Caki2 (cell line): ENCODE measurements at places on chromosomes 3 and 15. TPM values are rescaled to one million over a fixed set of nuclear protein-coding genes. Genes with fewer than 3 reads are reported as not detected.

EPHA3 gene
- total RNA-seq: not detected in 2 replicates

ZNF385D gene
- total RNA-seq: 2.1 and 53.4 TPM in 2 replicates

PHLDB2 gene
- 10.3 and 13.1 TPM in 2 replicates for total RNA-seq

UROC1 gene
- total RNA-seq: not detected in 2 replicates

HTR3E gene
- total RNA-seq: not detected in 2 replicates

DUOX2 gene
- not detected in 2 replicates for total RNA-seq

DGKG gene
- total RNA-seq: 15.0 and 16.4 TPM in 2 replicates

CHRNA7 gene
- 5.7 TPM in 1 of 2 replicates, not detected in the other for total RNA-seq

PIF1 gene
- total RNA-seq: 13.6 and 17.0 TPM in 2 replicates

ADGRG7 gene
- total RNA-seq: not detected in 2 replicates

TAGLN3 gene
- total RNA-seq: 1.2 and 1.9 TPM in 2 replicates

KIF23 gene
- total RNA-seq: 20.6 and 25.1 TPM in 2 replicates

FOXB1 gene
- not detected in 2 replicates for total RNA-seq

HLTF gene
- total RNA-seq: 9.4 and 18.3 TPM in 2 replicates

RAD51 gene
- total RNA-seq: 22.3 and 34.0 TPM in 2 replicates

PAK2 gene
- total RNA-seq: 24.1 and 25.0 TPM in 2 replicates

ATP13A5 gene
- total RNA-seq: not detected in 2 replicates

NR1I2 gene
- total RNA-seq: not detected in 2 replicates

AADACL2 gene
- total RNA-seq: not detected in 2 replicates

FBN1 gene
- 22.5 and 31.9 TPM in 2 replicates for total RNA-seq

LRRC58 gene
- 11.4 and 13.6 TPM in 2 replicates for total RNA-seq

PTPRG gene
- total RNA-seq: 7.4 and 9.4 TPM in 2 replicates

ITGA11 gene
- total RNA-seq: not detected in 2 replicates

TNK2 gene
- 10.7 and 21.2 TPM in 2 replicates for total RNA-seq

DNAJB11 gene
- 30.0 and 34.0 TPM in 2 replicates for total RNA-seq

CCDC14 gene
- 5.8 and 17.3 TPM in 2 replicates for total RNA-seq

ADAMTS9 gene
- 5.7 and 9.1 TPM in 2 replicates for total RNA-seq

HEMK1 gene
- 13.2 and 25.6 TPM in 2 replicates for total RNA-seq

SH3GL3 gene
- 0.57 TPM in 1 of 2 replicates, not detected in the other for total RNA-seq

OR5K2 gene
- total RNA-seq: not detected in 2 replicates

CADPS gene
- not detected in 2 replicates for total RNA-seq

DPPA4 gene
- total RNA-seq: not detected in 2 replicates

MME gene
- 0.12 and 0.88 TPM in 2 replicates for total RNA-seq

KNG1 gene
- total RNA-seq: not detected in 2 replicates

C3orf52 gene
- 8.8 and 9.0 TPM in 2 replicates for total RNA-seq

ZNF860 gene
- 3.5 and 6.3 TPM in 2 replicates for total RNA-seq

LARP6 gene
- total RNA-seq: 35.4 and 41.0 TPM in 2 replicates

TUBGCP4 gene
- total RNA-seq: 9.1 and 17.3 TPM in 2 replicates

RRP9 gene
- 28.9 and 34.6 TPM in 2 replicates for total RNA-seq

PLA2G4D gene
- total RNA-seq: not detected in 2 replicates

DNAH1 gene
- 1.0 and 2.7 TPM in 2 replicates for total RNA-seq

BHLHE40 gene
- total RNA-seq: 35.3 and 49.9 TPM in 2 replicates

XCR1 gene
- not detected in 2 replicates for total RNA-seq

SLC9C1 gene
- total RNA-seq: not detected in 2 replicates

GP9 gene
- not detected in 2 replicates for total RNA-seq

P2RY13 gene
- not detected in 2 replicates for total RNA-seq

EXD1 gene
- not detected in 2 replicates for total RNA-seq

GPR160 gene
- 66.6 and 105 TPM in 2 replicates for total RNA-seq

NGLY1 gene
- 25.2 and 38.8 TPM in 2 replicates for total RNA-seq

LRRIQ4 gene
- not detected in 2 replicates for total RNA-seq

CHST13 gene
- 1.6 TPM in 1 of 2 replicates, not detected in the other for total RNA-seq

TASOR gene
- 36.8 and 44.8 TPM in 2 replicates for total RNA-seq

TNFAIP8L3 gene
- total RNA-seq: 0.14 TPM in 1 of 2 replicates, not detected in the other

GOLGA8S gene
- 0.32 TPM in 1 of 2 replicates, not detected in the other for total RNA-seq
